ENCODE measurements at places on chromosomes 13 and 19.
A peak's percentile ranks its signal among the peaks of the same experiment; 100 is the strongest.

- no peak for DNase-seq
Observed at GRCh38 chr13:33537026-33537425, 251.5 kb upstream of the STARD13 start.

- DNase-seq = peak; percentile 77
Observed at GRCh38 chr13:33743438-33744368, 74.2 kb upstream of the RFC3 start.

DNA sequence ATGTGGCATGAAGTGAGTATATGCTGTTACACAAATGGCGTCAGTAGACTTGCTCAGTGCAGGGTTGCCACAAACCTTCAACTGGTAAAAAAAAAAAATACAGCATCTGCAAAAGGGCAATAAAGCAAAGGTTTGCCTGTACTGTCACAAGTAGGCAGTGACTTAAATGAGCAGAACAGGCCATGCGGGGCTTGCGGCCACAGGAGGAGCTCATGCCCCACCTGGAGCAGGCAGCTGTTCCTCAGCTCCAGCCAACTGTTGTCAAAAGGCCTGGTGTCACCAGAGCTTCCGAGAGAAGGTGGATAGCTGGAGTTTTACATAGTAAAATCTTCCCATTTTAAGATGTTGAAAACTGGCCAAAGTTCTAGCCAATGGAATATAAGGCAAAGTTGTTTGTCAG is 7.7 kb downstream of the ATP7B start:
- DNase-seq = no peak

DNA sequence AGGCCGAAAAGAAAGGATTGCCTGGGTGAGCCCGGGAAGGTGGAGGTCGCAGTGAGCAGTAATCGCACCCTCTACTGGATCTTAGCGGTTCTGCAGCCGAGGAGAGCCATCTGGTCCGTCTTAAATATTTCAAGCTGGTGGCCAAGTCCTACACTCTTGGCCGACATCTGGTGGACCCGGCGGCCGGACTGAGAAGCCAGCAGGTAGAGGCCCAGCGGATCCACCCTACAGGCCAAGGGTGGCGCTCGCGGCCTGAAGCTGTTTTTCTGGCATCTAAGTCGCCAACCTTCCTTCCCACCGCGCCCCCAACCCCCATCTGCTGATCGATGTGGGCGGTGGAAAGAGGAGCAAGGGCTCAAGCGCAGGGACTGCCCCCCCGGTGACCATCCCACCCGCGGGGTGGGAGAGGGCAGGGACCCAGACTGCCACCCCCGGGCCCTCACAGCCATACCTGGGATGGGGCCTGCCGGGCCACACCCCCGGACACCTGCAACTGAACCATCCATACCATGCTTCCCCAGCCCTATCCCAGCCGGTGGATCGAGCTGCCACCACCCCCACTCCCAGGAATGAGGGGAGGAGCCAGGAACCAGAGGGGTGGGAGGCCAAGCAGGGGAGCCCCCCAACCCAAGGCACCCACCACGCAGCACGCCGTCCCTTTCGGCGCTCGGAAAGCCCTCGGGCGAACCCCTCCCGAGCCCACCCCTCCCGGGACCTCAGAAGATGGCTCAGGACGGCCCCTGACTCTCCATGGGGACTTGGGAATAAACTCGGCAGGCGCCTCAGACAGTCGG is 46.3 kb upstream of the ZNF730 start:
- no peak for DNase-seq

DNA sequence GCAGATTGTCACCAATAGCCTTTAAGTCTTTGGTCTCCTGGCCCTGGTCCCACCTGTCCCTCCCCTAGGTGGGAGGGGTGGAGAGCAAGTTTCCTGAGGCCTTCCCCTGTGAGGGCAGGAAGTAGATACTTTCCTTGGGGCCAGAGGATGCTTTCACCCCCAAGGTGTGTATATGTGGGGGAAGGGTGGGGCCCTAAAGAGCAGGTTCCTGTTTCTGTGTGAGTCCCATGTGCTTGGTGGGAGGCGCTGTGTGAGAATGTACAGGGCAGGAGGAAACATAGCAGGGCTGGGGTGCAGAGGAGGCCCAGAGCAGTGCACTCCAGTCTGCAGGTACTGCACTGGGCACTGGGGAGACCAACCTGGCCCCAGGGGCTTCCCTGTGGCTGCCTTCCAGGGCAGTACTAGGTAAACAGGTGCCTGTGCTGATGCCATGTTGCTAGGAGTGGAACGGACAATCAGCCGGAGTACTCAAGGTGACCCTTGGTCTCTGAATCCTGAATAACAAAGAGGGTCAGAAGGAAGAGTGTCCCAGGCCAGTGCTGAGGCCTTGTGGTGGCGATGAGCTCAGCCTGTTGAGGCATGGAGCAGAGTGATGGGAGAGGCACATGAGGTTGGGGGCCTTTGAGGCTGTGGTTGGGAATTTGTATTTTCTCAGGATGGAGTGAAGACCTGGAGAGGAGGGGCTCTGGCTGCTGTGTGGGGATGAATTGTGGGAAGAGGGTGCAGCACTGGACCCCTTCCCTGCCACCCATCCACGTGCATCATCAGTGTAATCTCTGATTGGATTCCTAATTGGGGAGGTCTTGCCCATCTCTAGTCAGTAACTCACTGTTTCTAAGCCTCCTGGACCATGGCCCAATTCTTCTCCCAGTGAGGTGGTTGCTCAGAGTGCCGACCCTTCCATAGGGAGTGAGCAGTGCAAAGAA is 5.1 kb downstream of the EGLN2 start:
- DNase-seq = peak; percentile 79

DNA sequence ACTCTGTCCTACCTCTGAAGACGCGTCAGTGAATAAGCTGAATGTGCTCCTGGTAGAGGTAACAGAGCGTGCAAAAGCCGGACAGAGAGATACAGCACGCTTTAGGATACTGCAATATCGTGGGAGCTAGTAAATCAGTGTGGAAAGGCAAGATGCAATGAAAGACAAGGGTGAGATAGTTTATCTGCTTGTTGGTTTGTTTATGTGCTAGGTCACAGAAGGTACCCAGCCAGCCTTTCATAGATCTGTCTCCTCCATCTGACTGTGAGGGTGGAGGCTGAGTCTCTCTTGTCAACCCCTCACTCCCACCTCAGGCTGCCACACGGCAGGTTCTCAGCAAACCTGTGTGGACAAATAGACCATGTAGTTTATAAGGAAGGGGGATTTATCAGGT is 904 bp upstream of the GIPC1 start:
- DNase-seq = no peak

- DNase-seq = no peak
Observed at GRCh38 chr13:31022928-31023530, 90.6 kb downstream of the TEX26 start.

DNA sequence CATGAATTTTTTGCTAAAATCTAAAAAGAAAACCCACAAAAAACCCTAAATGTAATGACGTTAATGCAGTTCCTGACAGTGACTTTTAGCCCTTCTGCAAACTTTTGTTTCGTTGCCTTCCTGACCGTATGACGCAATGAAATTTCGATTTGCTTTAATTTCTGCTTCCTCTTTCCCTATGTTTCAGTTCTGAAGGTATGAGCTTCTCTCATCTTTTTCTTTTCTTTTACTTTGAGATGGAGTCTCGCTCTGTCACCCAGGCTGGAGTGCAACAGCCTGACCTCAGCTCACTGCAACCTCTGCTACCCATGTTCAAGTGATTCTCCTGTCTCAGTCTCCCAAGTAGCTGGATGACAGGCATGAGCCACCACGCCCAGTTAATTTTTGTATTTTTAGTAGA is 6.1 kb upstream of the LILRA5 start:
- DNase-seq = no peak

GRCh38 chr19:1860821-1861598 is 2.4 kb downstream of the KLF16 start:
- no peak for DNase-seq

DNA sequence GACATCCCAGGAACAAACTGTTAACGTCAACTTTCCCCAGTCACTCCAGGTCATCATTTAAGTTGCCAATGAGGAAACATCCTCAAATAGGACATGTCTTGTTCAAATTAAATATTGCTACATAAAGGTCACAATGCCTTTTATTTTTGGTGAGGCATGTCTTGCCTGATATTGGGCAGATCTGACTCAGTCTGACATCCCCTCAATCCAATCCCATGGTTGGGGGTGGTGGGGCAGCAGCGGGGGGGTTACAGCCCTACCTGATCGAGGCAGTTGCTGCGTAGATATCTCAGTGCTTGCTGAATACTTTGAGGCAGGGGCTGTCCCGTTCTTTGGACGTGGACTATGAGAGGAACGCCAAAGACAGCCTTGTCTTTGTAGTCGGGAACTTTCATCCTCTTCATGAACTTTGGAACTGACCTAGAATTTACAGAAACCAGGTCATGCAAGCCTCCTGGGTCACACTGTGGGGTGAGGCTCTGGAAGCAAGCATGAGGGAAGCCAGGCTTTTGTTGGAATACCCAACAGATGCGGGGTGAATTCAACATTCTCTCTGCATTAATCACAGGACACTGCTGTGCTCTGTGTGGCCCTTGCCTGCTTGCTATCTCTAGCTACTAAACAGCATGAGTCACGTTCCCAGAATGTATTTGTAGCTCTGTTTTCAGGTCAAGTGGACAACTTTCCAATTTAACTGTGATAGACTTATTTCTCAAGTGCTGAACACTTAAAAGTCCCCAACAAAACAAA is 109.8 kb downstream of the KL start:
- no peak for DNase-seq

GRCh38 chr19:31572102-31572975 is 223.1 kb upstream of the TSHZ3 start:
- no peak for DNase-seq

DNA sequence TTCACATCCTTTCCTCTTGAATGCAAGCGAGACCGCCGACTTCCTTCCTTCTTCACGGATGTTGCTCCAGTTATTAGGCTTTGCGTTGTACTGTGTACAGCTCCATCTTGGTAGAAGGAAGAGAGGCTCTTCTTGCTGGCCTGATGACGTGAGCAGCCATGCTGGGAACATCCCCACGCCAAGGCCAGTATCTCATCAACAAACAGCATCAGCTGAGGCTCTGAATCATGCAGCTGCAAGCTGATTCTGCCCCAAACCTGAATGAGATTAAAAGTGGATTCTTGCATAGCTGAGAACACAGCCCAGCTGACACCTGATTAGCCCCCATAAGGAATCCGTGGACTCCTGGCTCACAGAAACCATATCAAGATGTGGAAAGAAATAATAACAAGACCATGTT is 809.6 kb downstream of the EFNB2 start:
- DNase-seq = no peak

DNA sequence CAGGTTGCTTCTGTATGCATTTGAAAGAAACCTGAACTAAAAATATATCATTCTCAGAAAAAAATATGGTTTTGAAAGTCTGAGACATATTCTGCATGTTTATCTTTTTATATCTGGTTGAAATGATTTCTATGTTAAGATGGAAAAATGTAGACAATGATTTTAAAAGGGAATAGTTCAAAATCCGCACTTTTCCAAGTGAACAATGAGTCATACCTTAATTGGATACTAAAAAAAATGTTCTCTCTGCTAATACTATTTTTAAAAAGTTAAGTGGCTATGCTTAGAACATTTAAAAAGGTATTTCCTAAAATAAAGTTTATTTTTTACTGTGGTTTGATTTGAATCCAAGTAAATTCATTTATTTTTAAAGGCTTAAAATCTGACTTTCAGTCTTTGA is 801.4 kb downstream of the SLITRK6 start:
- no peak for DNase-seq

- DNase-seq = no peak
Observed at GRCh38 chr13:103003631-103004030, 62.6 kb downstream of the SLC10A2 start.

- DNase-seq = no peak
Observed at GRCh38 chr13:95209109-95209508, 92.1 kb downstream of the ABCC4 start.

DNA sequence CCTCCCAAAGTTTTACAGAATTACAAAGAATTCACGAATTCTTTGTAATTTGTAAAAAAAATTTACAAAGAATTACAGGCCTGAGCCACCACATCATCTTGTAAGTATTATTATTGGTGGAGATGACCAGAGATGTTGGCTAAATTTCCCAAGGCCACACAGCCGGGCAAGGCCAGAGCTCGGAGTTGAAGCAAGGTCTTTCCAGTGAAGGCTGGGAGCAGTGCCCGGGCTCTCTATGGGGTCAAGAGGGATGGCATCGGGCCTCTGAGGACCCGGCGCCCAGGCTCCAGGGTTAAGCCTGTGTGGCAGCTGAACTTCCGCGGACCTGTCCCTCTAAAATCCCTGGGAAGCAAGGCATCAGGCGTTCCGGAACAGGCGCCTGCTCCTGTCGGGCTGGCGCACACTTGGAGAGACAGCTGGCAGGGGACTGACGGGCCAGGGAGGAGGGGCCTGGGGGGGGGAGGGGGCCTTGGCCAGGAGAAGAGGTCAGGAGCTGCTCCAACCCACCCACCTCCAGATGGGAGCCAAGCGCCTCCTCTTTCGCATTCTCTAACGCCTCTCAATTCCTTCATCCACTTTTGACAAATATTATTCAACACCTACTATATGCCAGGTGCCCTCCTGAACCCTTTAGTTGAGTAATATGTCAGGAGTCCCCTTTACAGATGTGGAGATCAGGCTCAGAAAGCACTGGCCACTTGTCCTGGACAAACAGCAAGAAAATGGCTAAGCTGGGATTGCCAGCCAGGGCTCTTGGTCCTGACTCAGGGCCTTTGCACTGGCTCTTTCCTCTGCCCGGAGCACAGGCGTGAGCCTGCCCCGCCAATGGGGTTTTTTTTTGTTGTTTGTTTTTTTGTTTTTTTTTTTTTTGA is 36.8 kb upstream of the SEMA6B start:
- DNase-seq = no peak

DNA sequence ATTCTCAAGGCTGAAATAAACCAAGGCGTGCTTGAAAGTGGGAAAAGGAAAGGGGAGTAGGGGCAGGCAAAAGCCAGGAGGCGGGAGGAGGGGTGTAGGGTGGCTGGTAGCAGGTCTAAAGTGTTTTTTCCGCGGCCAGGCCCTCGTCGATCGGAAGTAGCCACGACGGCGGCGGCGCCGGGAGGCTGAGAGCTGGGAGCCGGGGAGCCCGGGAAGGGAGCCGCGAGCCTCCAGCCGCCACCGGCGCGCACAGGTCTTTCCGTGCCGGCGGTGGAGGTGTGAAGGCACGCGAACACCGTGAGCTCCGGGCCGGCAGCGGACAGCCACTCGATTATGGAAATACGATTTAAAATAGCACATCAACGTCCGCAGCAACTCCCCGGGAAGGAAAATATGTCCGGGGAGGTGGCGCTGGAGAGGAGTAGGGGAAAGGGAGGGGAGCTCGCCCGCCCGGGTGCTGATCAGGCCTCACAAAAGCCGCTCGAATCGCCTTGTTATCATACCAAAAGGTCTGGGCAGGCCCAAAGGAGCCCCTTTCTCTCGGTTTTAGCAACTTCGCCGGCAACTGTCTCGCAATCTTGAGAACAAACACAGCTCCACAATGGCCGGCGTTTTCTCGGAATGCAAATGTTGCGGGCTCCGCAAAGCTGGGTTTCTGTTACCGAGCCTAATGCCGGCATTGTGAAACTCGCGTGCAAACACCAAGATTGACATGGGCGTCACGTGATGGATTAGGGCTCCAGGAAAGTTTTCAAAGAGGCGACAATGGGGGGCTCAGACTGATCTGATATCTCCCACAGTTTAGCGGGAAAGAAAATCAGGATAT is 2.9 kb upstream of the PCDH8 start:
- peak; percentile 85 for DNase-seq
